ENCODE measurements at places on chromosomes 12 and 14. TPM values are rescaled to one million over a fixed set of nuclear protein-coding genes. Genes with fewer than 3 reads are reported as not detected.

OAS3 gene
- 2.2 TPM for total RNA-seq

CRIP1 gene
- total RNA-seq = 2.5 TPM

KLRC1 gene
- not detected for total RNA-seq

TRHDE gene
- total RNA-seq = 0.54 TPM

AGAP2 gene
- total RNA-seq = 27.0 TPM

CLEC14A gene
- total RNA-seq = 5.1 TPM

EFCAB11 gene
- total RNA-seq = 15.2 TPM

CLEC1B gene
- not detected for total RNA-seq

MANSC4 gene
- not detected for total RNA-seq

RDH12 gene
- 0.44 TPM for total RNA-seq

GPR84 gene
- 0.41 TPM for total RNA-seq

PRKAG1 gene
- 24.0 TPM for total RNA-seq

KLRC2 gene
- total RNA-seq = not detected

LAG3 gene
- total RNA-seq = 7.6 TPM

CD27 gene
- total RNA-seq = not detected

SLC6A13 gene
- 0.90 TPM for total RNA-seq

FLRT2 gene
- total RNA-seq = 7.8 TPM

COX8C gene
- not detected for total RNA-seq

TAS2R30 gene
- 1.7 TPM for total RNA-seq

POTEM gene
- total RNA-seq = not detected

FOXG1 gene
- total RNA-seq = 1.8 TPM

PTCSC3 gene
- not detected for total RNA-seq

DBX2 gene
- total RNA-seq = not detected

MEG3 gene
- not detected for total RNA-seq

VRTN gene
- 4.3 TPM for total RNA-seq

KRT71 gene
- not detected for total RNA-seq

EML5 gene
- 0.13 TPM for total RNA-seq

TAS2R20 gene
- total RNA-seq = 1.7 TPM

TROAP gene
- 12.4 TPM for total RNA-seq

MDGA2 gene
- total RNA-seq = 8.1 TPM

KERA gene
- not detected for total RNA-seq

RNASE1 gene
- 31.6 TPM for total RNA-seq

SYCP3 gene
- not detected for total RNA-seq

GLIPR1L1 gene
- total RNA-seq = not detected

B3GNT4 gene
- 0.38 TPM for total RNA-seq

FCF1 gene
- total RNA-seq = 35.7 TPM

KRT6C gene
- total RNA-seq = not detected

FOXM1 gene
- 24.3 TPM for total RNA-seq

TIMM9 gene
- 42.1 TPM for total RNA-seq

NRIP2 gene
- 0.13 TPM for total RNA-seq

SRGAP1 gene
- 49.3 TPM for total RNA-seq

MSI1 gene
- total RNA-seq = 27.6 TPM

PLBD1 gene
- total RNA-seq = 21.2 TPM

ATP2B1 gene
- total RNA-seq = 33.0 TPM

ZFP36L1 gene
- 385 TPM for total RNA-seq

DUSP16 gene
- 12.9 TPM for total RNA-seq

IQSEC3 gene
- 13.2 TPM for total RNA-seq

STK38L gene
- total RNA-seq = 30.8 TPM

ZC2HC1C gene
- 1.6 TPM for total RNA-seq

SERPINA10 gene
- not detected for total RNA-seq

GZMH gene
- total RNA-seq = not detected

All from endothelial cell (in vitro differentiated cells).